ENCODE measurements at places on chromosomes 2 and 18.
A peak's percentile ranks its signal among the peaks of the same experiment; 100 is the strongest.

DNA sequence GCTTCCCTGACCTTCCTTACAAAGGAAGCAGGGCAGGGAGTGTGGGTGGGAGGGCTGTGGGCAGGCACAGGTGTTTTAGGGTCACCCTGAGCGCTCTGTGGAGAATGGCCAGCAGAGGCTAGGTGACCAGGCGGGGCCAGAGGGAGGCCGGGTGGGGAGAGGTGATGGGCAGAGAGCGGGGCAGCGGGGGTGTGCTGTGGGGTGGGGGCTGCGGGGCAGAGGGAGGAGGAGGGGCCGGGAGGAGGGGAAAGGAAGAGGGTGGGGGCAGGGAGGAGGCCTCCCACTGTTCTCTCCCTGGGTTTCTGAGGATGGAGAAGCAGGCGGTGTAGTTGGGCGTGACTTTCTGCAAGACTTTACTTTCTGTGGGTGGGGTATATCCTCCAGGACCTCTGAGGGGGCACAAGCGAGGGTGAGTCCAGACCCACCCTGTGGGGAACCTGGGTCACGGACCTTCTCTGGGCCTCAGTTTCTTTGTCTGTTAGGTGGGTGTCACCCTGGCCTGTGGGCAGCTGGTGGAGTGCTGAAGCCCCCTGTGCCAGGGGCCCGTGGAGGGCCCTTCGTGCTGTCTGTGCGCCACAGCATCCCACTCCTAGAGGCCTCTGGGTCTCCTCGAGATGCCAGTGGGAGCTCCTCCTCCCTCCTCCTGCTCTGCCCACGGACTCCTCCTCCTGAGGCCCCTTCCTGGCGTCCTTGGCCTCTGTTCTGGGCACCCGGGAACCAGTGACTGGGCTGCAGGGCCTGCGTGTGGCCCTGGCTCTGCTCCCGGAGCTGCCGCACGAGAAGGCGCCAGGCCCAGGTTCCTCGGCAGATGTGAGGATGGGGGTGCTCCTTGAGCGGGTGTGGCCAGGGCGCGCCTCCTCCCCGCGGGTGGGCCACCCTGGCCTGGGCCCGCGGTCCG lies 6.3 kb upstream of the NEU4 start:
- DNase-seq, result no peak

DNA sequence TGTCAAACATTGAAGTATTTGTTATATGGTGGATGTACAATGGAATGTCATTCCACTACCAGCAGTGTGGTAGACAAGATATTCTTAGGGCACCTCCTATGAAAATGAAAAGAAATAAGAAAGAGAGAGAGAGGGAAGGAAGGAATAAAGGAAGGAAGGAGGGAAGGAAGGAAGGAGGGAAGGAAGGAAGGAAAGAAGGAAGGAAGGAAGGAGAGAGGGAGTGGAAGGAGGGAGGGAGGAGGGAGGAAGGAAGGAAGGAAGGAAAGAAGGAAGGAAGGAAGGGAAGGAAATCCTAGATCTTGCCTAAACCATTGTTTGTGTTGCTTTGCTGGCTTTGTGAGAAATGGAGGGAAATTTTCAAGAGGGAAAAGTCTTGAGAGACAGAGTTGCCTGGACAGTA lies 50.1 kb upstream of the TCF7L1 start:
- no peak for DNase-seq

DNA sequence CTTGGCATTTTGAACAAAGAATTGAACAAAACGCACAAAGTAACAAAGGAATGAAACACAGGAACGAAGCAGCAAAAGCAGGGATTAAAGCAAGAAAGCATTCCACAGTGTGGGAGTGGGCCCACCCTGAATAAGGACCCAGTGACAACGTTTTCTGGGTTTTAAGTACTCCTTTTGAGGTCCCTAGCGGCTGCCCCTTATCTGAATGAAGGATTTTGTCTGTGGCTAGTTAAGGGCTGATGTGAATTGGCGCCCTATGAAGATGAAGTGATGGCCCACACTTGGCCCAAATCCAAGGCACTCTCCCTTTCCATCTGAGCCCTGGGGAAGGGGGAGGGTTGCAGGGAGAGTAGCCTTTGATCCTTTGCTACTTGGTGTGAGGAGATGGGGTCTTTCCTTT lies 7.8 kb upstream of the CCDC141 start:
- DNase-seq, result no peak

DNA sequence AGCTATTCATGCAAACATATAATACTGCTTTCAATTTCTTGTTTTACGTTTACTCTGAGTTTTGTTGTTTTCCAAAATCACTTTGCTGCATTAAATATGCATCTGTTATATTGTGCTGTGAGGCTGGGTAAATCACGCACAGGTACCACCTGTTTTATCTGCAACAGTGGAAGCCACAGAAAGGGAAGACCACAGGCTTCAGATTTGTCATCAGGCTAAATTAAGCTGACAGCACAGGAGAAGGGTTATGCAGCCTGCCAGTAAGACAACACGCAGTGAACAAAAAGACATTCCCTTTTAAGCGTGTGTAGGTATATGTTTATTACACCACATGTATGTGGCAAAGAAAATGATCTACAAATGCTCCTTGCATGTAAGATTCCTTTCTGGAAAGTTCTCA lies 38.2 kb downstream of the ZNF516 start:
- DNase-seq, result no peak

- no peak for DNase-seq
Measured at GRCh38 chr2:17319090-17319489, 199.2 kb downstream of the RAD51AP2 start.

DNA sequence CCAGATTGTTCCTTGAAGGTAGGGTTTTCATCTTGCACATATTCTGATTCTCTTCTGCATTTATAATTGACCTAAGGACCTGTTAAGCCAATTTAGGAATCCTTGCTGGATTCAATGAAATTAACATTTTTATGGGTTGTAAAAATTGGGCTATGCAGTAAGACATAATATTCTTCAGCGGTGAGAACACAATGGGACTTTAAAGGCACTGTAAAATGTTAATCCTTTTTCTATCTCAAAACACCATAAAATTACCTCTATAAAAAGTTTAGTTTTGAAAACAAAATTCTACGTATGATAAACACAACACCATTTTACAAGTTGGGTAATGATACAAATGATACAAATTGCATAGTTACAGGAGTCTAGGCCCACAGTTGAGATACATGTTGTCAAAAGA lies 169.2 kb upstream of the DTNA start:
- DNase-seq, result no peak

DNA sequence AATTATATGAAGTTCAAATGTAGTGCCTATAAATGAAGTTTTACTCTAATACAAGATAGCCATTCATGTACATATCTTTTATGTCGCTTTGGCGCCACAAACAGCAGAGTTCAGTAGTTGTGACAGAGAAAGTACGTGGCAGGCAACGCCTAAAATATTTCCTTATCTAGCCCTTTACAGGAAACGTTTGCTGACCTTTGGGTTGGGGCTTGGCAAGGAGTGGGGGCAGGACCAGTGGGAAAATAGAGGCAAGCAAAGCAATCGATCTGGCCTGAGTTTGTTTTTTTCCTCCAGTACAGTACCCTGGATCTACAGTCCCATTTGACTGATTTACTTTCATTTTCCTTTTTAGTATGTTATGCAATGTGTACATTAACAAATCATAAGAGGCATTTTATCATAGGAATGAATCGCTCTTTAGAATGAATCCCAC lies 13.1 kb downstream of the CCDC68 start:
- DNase-seq, result no peak

GRCh38 chr18:70376914-70377258 lies 88.0 kb downstream of the SOCS6 start:
- DNase-seq, result peak; percentile 46

GRCh38 chr18:31440787-31441186 lies 6.8 kb upstream of the DSG3 start:
- no peak for DNase-seq

- DNase-seq, result no peak
Measured at GRCh38 chr2:164667566-164667965, 46.3 kb upstream of the GRB14 start.

Measured in renal cortex interstitium (tissue), 15 donors.